ENCODE measurements at places on chromosomes 12 and 14.

DNA sequence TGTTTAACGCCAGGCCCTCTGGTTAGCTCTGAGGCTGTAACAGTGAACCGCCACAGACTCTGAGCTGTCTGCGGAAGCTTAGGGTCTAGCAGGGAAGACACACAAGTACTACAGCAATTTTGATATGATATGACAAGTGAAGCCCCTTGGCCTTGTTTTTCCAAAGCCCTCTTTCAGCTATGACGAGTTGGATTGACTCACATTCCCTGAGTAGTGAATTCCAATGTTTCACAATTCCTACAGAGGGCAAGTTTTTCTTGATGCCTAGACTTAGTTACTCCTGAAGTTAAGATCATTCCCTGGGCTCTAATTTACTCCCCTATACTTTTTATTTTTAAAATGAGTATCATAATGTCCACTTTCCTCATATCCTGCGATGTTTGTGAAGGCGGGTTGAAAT lies 53.3 kb upstream of the CISTR start:
- no peak for DNase-seq

DNA sequence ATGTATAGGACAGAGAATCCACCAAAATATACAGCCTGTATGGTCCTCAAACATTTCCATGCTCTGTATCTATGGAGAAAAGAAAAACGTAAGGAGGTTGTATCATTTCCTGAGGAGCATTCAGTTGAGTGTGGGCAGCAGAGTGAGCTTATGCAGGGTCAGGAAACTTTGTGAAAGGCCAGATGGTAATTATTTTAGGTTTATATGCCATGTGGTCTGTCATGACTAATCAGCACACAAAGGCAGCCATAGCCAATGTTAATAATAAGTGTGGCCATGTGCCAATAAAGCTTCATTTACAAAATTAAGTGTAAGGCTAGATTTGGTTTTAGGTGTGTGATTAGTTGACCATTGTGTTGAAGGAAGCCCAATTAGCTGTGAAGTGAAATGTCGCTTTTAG lies 33.2 kb upstream of the A2M start:
- DNase-seq: no peak

GRCh38 chr12:94080341-94081009 lies 67.9 kb upstream of the PLXNC1 start:
- no peak for DNase-seq

DNA sequence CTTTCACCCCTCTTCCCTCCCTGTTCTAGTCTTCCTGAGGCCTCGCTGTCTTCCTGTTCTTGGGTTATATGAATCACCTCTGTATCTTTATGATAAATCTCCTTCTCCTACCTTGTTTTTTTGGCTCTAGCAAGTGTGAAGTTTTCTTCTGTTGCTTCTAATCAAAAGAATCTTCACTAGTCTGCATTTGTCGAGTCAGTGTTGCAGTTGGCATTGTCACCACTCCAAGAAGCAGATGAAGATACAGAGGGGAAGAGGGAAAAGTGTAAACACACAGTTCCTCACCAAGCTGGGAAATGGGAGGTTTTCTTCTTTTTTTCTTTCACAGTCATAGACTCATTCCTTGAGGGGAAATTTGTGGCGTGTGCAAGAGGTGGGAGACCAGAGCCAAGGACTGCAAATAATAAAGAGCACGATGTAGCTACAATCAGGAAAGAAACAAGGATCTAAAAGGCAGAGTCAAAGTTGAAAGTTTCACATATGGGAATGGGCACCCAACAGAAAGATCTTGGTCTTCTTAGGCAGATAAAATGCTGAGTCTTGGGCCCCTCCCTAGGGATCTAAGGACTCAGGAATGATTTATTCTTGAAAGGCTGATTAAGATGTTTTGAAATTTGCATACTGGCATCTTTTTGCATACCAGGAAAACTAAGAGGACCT lies 22.2 kb upstream of the PRICKLE1 start:
- DNase-seq: no peak

DNA sequence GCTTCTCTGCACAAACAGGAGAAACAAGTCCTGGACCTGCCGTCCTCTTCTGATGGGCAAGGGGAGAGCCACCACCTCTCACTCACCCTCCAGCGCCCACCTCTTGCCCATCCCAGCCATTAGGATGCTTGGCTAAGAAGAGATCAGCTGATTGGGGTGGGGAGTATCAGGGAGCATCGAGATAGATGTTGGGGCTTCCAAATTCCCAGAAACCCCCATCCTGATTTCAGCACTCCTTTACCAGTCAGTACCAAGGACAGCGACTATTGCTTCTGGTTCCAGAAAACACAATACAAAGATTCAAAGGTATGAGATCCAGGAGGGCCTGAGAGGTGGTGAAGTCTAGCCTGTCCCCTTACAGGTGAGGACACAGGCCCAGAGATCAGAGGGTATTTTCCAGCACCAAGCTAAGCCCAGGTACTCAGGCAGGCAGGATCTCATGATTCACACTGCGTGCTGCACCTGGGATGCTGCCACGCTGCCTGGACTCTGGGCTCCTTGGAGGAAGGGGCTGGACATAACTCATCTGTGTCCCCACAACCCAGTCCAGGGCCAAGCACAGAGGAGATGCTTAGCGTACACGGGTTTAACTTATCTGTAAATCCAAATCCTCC lies 76.6 kb downstream of the TUNAR start:
- no peak for DNase-seq

DNA sequence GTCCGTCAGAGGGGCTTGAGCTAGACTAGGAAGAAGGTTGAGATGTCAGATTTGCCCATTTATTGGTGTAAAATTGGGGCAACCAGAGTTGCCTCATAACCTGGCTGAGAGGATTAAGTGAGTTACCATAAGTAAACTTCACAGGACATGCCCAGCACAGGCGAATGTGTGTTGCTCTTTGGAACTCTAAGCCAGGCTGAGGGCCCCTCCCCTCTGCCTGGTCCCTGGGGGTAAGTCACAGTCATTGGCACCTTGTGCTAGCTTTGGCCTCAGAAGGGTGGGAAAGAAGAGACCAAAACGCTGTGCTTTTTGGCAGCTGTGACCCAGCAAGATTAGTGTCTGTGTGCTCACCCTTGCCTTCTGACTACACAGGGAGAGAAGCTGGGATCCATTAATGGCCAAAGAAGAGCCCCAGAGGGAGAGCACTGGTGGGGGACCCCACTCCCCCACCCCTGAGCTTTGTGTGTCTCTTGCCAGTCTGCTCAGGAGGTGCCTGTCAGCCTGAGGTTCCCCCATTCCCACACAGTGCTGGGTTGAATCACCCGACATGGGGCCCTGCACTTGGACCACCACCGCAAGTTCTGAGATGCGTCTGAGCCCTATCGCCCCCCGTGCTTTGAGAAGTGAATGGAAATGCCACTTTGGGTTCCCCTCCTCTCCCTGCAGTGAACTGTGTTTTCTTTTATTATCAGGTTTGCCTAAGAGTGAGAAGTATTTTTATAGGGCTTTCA lies 74.1 kb downstream of the CACNA1C start:
- DNase-seq: no peak

DNA sequence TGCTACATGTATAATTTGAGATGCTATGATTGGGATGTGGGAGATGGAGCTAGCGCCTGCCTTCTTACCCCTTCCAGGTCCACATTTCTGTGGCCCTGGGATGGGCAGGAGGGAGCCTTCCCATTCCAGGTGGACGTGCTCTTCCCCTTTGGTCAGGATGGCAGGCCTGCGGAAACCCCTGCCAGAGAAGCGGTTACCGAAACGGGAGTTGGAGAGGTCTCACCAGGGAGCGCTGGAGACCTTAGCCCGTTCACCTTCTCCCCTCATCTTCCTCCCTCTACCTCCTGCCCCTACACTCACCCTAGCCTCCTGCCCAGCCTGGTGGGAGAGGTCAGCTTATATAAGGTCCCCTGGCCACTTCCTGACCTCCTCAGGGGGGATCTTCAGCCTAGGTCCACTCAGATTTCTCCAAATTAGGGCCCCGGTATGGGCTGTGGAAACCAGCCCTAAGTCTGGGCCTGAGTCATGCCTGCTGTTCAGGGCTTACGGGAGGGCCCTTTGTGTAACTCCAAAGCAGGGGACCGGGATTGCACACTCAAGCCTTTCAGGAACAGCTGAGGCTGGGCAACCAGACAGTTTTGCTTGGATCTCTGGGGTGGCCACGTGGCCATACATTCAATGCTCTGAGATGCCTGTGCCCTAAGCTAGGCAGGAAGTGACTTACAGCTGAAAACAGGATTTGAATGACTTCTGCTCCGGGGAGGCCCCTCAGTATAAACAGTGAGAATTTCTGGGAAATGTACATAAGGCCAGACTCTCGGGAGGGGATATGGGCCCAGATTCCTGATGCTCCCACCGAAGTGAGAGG lies 10.2 kb upstream of the MEG3 start:
- no peak for DNase-seq

GRCh38 chr14:67358924-67359774 lies 455 bp downstream of the ATP6V1D start:
- no peak for DNase-seq

DNA sequence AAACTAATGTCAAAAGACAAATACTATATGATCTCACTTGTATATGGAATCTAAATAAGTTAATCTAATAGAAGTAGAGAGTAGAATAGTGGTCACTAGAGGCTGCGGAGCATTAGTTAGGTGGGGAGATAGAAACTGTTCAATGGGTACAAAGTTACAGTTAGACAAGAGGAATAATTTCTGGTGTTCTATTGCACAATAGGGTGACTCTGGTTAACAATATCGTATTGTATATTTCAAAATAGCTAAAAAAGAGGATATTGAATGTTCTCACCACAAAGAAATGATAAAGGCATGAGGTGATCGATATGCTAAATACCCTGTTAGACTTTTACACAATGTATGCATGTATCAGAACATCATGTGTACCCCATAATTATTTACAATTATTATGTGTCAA lies 42.9 kb downstream of the IGF1 start:
- no peak for DNase-seq

DNA sequence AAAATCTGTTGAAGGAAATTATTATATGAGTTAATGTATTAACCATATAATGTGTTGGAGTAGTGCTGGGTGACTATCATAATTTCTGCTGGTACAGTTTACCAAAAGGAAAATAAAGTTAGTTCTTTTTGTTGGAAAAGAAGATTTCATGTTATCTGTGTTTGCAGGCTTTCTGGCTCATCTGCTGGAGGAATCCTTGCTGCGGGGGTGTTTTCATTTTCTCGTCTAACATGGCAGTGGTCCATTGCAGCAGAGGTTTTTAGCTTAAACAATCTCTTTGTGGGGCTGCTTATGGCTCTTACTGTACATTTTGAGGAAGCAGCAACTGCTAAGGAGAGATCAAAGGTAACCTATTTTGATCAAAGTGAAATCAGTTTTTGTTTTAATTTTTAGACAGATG lies 24.1 kb downstream of the TMEM260 start:
- DNase-seq: no peak

GRCh38 chr12:63828867-63829266 lies 15.6 kb upstream of the SRGAP1 start:
- DNase-seq: no peak

DNA sequence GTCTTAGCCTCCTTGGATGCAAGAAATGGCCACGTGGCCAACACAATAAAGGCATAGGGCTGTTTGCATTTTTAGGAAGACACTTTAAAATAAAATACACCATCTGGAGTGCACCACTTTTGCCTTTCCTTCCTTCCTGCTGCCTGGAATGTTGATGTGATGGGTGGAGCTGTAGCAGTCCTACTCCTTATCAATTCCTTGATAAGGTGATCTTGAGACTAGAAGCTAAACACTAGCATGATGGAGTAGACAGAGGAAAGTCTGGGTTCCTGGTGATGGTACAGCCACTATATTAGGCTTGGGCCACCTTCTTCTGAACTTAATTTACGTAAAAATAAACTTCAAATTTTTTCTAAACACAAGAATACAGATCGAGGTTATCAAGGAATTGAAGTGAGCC lies 2.9 kb upstream of the GLT1D1 start:
- no peak for DNase-seq
